IgD-negative memory B cell (primary cell): ENCODE measurements at places on chromosomes 13 and 19. TPM values are rescaled to one million over a fixed set of nuclear protein-coding genes. Genes with fewer than 3 reads are reported as not detected.

Gene ZNF497
- polyA plus RNA-seq, result 2.1 TPM

Gene DCT
- polyA plus RNA-seq, result not detected

Gene NOVA2
- not detected for polyA plus RNA-seq

Gene MATK
- 5.9 TPM for polyA plus RNA-seq

Gene ZNF665
- polyA plus RNA-seq, result 8.2 TPM

Gene KLK15
- polyA plus RNA-seq, result not detected

Gene SLITRK5
- polyA plus RNA-seq, result not detected

Gene SOHLH2
- not detected for polyA plus RNA-seq

Gene TBXA2R
- polyA plus RNA-seq, result 3.3 TPM

Gene MEF2B
- 1.8 TPM for polyA plus RNA-seq

Gene SMIM24
- polyA plus RNA-seq, result not detected

Gene ZNF726
- 2.7 TPM for polyA plus RNA-seq

Gene LPAR6
- polyA plus RNA-seq, result 2.4 TPM

Gene CEACAM7
- polyA plus RNA-seq, result not detected
